ENCODE measurements at places on chromosomes 5 and 9.
A peak's percentile ranks its signal among the peaks of the same experiment; 100 is the strongest.

GRCh38 chr9:121564504-121565260 is 65.0 kb upstream of the GGTA1 start:
- no peak for DNase-seq

GRCh38 chr9:134290603-134291451 is 35.4 kb upstream of the RXRA start:
- DNase-seq, result no peak

- no peak for DNase-seq
These were observed 88.6 kb downstream of the COL5A1 start for GRCh38 chr9:134730011-134730760.

GRCh38 chr5:116088062-116088461 is 3.2 kb downstream of the COMMD10 start:
- DNase-seq, result no peak

DNA sequence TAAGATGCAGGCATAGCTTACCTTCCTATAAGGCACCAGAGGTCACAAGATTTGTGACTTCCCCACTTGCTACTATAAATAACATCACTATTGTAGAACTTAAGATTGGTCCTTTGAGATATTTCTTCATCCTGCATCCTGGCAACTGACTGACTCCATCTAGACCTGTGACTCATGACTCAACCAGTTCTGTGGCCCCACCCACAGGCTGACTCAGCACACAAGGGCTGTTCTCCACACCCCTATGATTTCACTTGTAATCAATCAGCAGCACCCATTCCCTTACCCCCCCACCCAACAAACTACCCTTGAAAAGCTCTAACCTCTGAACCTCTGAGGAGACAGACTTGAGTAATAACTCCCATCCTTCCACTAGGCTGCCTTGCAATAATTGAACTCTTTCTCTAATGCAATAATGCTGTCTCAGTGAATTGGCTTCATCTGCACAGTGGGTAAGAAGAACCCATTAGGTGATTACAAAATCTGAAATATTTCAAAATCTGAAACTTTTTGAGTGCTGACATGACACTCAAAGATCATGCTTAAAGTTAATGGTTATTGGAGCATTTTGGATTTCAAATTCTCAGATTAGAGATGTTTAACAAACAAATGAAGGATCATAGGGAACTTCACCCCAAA is 296.7 kb downstream of the ARL15 start:
- DNase-seq, result peak; percentile 87

DNA sequence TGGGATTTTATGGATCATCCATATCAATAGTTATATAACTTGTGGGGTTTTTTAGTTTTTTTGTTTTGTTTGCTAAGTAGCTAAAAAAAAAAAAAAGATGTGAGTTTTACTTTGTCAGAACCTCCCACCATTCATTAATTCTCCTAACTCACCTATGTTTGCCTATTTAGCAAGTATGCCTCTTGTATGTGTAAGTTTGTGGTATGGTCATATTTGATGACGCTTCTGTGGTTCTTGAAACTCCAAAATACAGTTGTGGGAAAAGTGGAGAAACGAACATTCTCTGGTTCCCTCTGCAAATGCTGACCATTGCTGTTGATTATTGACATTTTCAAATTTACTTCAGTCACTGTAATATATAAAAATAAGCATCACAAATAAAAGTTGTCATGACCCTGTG is 75.7 kb downstream of the PBX3 start:
- DNase-seq, result no peak
